Activated CD4-positive, alpha-beta T cell treated with anti-CD3 and anti-CD28 coated beads, Interleukin-2, amount 10 ng/mL, durations not matched to agents 24 days and 14 days (primary cell): ENCODE measurements at places on chromosomes 3 and 15.

DNA sequence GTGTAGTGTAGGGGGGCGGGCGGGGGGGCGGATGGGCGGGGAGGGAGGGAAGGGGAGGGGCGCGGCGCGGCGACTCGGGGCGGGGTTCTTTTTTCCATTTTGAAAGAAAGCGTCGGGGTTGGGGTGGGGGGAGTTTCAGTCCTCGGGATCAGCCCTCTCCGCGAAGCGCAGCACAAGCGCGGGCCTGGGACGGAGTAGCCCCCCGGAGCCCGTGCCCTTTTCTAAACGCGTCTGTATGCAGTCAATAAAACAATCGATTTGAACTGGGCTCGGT, 6.1 kb downstream of the ISLR2 start:
- H3K36me3 ChIP-seq, result peaks cover 2% of the 10 kb centered on the region
- H3K4me1 ChIP-seq, result peaks cover 16% of the 10 kb centered on the region
- H3K4me3 ChIP-seq, result peak overlapping the region; percentile 60
- peaks cover 81% of the 10 kb centered on the region for H3K27me3 ChIP-seq
- no peak overlapping the region for H3K27ac ChIP-seq

- no peak for DNase-seq
- no peak overlapping the region for H3K4me3 ChIP-seq
- H3K27ac ChIP-seq, result no peak overlapping the region
- peaks cover 11% of the 10 kb centered on the region for H3K4me1 ChIP-seq
These were observed 5.3 kb upstream of the BLOC1S6 start for GRCh38 chr15:45581919-45582318.

DNA sequence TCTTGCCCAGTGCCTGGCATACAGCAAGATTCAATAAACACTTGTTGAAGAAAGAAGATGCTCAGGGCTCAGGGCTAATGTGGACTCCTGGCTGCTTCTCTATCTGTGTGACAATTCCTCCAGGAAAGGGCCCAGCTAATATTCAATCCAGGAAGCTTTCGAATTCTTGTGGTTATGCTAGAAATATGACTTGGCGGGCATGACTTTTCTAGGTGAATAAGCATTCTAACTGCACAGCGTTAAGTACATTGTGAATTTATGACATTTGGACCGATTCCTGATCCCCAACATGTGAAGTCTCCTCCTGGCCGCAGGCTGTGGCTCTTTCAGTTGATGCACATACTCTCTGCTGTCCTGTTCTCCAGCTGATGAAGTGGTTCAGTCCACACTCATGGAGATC, 117.0 kb downstream of the IMPG2 start:
- H3K4me1 ChIP-seq, result no peaks in the 10 kb centered on the region
- no peak overlapping the region for H3K27ac ChIP-seq
- no peak overlapping the region for H3K4me3 ChIP-seq

DNA sequence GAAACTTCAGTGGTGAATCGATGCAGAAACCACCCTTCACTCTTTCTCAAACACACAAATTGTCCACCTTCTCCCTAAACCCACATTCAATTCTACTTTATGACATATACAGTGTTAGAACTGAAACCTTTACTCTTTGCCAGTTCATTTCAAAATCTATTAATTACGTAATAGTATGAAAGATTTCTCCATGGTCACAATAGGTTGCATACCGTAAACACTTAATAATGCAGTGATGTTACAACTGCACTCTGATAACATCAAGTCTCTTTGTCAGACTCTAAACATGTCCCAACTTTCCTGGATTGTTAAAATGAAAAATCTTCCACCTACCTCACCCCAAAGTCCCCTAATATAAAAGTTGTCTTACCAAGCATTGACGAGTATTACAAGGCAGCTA, 111.8 kb upstream of the PROK2 start:
- no peak for DNase-seq
- H3K27me3 ChIP-seq, result peaks cover 7% of the 10 kb centered on the region
- H3K4me3 ChIP-seq, result no peak overlapping the region
- no peaks in the 10 kb centered on the region for H3K36me3 ChIP-seq
- H3K4me1 ChIP-seq, result no peaks in the 10 kb centered on the region
- no peak overlapping the region for H3K27ac ChIP-seq

GRCh38 chr15:100580414-100580813, 21.6 kb downstream of the LINS1 start:
- peak; percentile 65 for DNase-seq
- H3K27ac ChIP-seq, result peak overlapping the region; percentile 60
- H3K27me3 ChIP-seq, result no peaks in the 10 kb centered on the region

DNA sequence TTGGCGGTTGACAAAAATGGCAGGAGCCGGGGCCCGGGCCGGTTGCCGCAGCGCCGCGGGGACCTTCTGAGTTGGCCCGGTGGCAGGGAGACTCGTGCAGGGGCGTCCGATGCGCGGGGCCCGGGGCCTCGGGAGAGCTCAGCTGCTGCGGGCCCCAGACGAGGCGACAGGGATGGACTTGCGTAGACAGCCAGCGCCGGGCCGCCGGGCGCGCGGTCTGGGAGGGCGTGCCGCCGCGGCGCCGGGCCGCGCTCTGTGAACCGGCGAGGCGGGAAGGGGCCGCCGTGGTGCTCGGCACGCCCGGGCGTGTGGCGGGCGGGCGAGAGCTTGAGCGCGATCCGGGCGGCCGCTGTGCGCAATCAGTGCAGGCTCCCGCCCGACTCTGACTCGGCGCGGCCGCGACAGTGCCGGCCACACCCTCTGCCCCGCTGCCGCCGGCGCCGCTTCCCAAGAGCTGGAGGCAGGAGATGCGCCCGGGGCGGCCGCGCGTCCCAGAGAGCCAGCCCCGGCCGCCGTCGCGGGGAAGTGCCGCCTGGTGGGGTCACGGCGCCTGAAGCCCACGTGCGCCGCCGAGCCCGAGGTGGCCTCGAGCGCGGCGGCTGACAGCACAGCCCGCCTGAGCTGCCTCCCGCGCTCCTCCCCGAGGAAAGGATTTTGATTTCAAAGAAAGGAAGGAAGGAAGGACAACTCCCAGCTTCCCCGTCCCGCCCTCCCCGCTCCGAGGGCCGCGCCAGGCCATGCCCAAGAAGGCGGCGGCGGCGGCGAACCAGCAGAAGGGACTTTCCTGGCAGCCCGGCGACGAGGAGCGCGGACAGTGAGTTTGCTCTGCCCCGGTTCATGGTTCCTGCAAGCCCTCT, 657 bp downstream of the TLNRD1 start:
- peaks cover 33% of the 10 kb centered on the region for H3K36me3 ChIP-seq
- peaks cover 46% of the 10 kb centered on the region for H3K4me1 ChIP-seq
- H3K4me3 ChIP-seq, result peak overlapping the region; percentile 98
- DNase-seq, result peak; percentile 86
- H3K27ac ChIP-seq, result peak overlapping the region; percentile 98

GRCh38 chr3:100540791-100541334, 48.4 kb downstream of the TMEM45A start:
- H3K27me3 ChIP-seq, result peaks cover 11% of the 10 kb centered on the region
- H3K4me3 ChIP-seq, result no peak overlapping the region
- H3K27ac ChIP-seq, result no peak overlapping the region
- H3K4me1 ChIP-seq, result no peaks in the 10 kb centered on the region

DNA sequence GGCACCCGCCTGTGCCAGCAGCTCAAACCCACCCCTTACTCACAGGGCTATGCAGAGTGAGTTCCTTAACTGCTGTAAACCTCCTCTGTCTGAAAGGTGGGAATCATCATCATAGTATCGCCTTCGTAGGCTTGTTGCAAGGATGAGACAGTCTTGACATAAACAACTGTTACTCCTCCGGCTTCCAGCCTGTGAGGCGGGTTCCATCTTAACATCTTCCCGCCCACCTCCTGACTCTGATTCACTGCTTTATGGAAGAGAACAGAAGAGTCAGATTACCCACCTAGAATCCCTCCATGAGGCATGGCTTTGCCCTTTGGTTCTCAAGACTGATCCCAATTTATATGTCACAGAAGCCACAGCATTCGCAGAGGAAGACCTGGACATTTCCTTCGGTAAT, 21.9 kb downstream of the POLR2M start:
- peaks cover 5% of the 10 kb centered on the region for H3K4me1 ChIP-seq
- peaks cover 3% of the 10 kb centered on the region for H3K27me3 ChIP-seq
- no peak for DNase-seq
- no peak overlapping the region for H3K4me3 ChIP-seq

GRCh38 chr3:46242120-46242519, at the start of gene CCR3:
CCR3 (plus strand) TSS chr3:46242460; CDS start chr3:46265159, 22,699 bp downstream.
- H3K36me3 ChIP-seq, result no peaks in the 10 kb centered on the region
- H3K27ac ChIP-seq, result no peak within 1 kb of the TSS
- H3K4me3 ChIP-seq, result no peak within 1 kb of the TSS
- peaks cover 8% of the 10 kb centered on the region for H3K4me1 ChIP-seq

DNA sequence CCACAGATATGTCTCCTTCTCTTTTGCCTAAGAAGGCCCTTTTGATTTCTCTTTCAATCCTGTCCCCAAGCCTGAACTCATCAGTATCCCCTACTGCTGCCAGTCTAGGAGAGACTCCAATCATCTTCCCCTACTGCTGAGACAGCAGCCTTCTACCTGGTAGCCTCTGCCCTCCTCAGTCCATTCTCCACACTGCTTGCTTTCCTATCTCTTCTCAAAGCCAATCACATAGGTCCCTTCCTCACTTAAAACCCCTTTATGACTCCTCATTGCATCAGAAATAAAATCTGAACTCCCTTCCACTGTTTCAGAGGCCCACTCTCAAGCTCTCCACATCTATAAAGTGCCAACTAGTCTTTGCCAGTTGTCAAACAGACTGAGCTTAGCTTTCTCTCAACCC, 1081.8 kb upstream of the CFAP20DC start:
- no peak overlapping the region for H3K27ac ChIP-seq
- peaks cover 2% of the 10 kb centered on the region for H3K4me1 ChIP-seq
- no peaks in the 10 kb centered on the region for H3K36me3 ChIP-seq
- DNase-seq, result no peak
- H3K27me3 ChIP-seq, result no peaks in the 10 kb centered on the region

- peaks cover 16% of the 10 kb centered on the region for H3K4me1 ChIP-seq
- H3K27me3 ChIP-seq, result no peaks in the 10 kb centered on the region
- H3K27ac ChIP-seq, result no peak overlapping the region
These were observed 13.6 kb upstream of the ZNF774 start for GRCh38 chr15:90338532-90338931.
